ENCODE measurements at places on chromosomes 5 and 9. TPM values are rescaled to one million over a fixed set of nuclear protein-coding genes. Genes with fewer than 3 reads are reported as not detected.

GRCh38 chr5:169757016-169757415, 119.9 kb downstream of the DOCK2 start:
- no peak for DNase-seq

The SELENOP gene
- 297 TPM for total RNA-seq

- DNase-seq, result no peak
Measured at GRCh38 chr5:50749873-50750272, 83.4 kb downstream of the PARP8 start.

GRCh38 chr5:105573575-105573974, 2011.0 kb upstream of the NUDT12 start:
- no peak for DNase-seq

The PIP5K1B gene
- total RNA-seq, result 85.3 TPM

The NUTM2G gene
- not detected for total RNA-seq

- DNase-seq, result peak; percentile 53
Measured at GRCh38 chr5:135578685-135579341, at the start of gene CXCL14. TSS of gene CXCL14 (minus strand) at chr5:135578991. CDS start at chr5:135578778, 213 bp downstream.

- DNase-seq, result no peak
Measured at GRCh38 chr5:158880483-158881001, 219.2 kb downstream of the EBF1 start.

- DNase-seq, result no peak
Measured at GRCh38 chr9:7234144-7234543, 476.4 kb downstream of the KDM4C start.

GRCh38 chr5:38556599-38557307, at the start of gene LIFR:
TSS of gene LIFR (minus strand) at chr5:38556646. CDS start at chr5:38530647, 25,999 bp downstream.
- DNase-seq, result peak; percentile 93

GRCh38 chr9:34386656-34387055, 10.0 kb upstream of the MYORG start:
- DNase-seq, result no peak

- DNase-seq, result no peak
Measured at GRCh38 chr5:14175381-14175780, 32.2 kb downstream of the TRIO start.

- peak; percentile 80 for DNase-seq
Measured at GRCh38 chr9:113548221-113549041, 84.9 kb downstream of the RGS3 start.

DNA sequence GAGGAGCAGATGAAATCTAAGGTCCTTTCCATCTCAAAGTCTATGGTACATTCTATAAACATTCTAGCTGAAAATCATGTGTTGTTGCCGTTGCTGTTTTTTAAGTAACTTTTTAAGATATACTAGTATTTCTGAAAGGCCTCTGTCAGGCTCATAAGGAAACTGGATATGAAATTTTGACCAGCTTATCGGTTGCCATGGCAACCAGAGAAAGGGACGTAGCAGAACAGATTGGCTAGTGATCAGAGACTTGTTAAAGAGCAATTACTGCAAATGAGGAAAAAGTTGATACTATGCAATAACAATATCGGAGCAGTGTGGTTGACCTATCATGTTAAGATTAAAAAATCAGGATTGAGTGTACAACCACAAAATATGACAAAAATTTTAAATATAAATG, 57.0 kb upstream of the RNF180 start:
- DNase-seq, result no peak

The DEPDC1B gene
- 0.15 TPM for total RNA-seq

The LURAP1L gene
- 2.4 TPM for total RNA-seq

DNA sequence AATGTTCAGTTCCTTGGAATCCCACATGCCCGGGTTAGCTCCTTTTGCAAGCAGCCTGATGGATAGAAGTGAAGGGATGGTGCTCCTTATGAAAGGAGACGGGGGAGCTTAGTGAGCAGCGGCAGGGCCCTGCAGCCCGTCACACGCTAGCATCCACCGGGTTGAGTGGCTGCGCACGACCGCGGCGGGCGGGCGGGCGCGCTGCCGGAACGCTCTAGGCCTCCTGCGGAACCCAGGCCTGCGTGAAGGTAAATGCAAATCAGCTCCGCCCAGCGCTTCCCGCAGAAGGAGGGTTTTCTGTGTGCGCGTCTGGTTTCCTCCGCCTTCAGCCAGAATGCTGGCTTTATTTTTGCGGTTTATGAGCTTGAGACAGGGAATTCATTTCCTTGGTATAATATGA, 19.8 kb downstream of the IL12B start:
- DNase-seq, result no peak

- DNase-seq, result no peak
Measured at GRCh38 chr9:124735121-124735520, 36.0 kb downstream of the NR6A1 start.

The TMEM167A gene
- total RNA-seq, result 50.5 TPM

DNA sequence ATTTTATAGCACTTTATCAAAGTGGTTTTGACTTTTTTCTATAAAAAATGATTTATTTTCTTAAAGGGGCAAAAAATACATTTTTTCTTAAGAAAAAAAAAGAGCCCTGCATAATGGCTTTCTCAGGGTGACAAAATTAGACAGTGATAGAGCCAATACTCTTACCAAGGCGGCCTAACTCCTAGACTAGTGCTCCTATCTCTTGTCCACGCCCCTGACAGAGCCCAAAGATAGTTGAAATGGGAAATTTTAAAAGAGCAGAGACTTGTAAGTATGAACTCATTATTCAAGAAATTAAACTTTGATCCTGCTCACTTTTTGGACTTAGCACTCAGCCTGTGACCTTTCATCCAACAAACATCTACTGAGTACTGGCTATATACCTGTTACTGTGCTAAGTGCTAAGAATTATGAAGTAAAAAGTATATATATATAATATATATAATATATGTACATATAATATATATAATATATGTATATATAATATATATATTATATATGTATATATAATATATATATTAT, 1.2 kb downstream of the INVS start:
- DNase-seq, result no peak

GRCh38 chr5:99644822-99645221, 716.0 kb upstream of the CHD1 start:
- DNase-seq, result no peak

DNA sequence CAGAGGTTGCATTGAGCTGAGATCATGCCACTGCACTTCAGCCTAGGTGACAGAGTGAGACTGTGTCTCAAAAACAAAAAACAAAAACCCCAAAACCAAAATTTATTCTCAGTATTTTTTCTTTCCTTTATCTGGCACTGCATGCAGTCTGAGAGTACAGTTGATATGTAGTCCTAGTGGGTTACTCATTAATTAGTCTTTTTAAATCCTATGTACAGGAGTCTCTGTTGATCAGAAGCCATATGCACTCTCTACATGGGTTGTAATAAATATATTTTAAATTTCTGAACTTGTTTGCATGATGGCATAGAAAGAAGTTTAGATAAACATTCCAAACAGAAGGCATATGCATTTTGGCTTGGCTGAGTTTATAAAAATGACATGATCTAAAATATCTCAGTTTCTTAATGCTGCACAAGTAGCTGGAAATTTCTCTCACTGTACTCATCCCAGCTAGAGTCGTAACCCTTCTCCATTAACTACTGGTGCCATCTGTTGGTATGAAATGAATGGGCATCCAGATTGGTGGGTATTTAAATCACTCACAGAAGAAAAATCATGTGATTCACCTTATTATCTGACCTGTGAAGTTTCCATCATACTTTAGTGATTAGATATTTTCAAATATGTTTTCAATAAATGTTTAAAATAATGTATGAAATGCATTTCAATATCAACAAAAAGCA, 284.8 kb downstream of the CTNND2 start:
- DNase-seq, result no peak

The SMIM15 gene
- total RNA-seq, result 18.3 TPM

- no peak for DNase-seq
Measured at GRCh38 chr9:2727966-2728613, 10.8 kb downstream of the KCNV2 start.

GRCh38 chr9:94787266-94787665, 60.8 kb downstream of the AOPEP start:
- DNase-seq, result no peak

DNA sequence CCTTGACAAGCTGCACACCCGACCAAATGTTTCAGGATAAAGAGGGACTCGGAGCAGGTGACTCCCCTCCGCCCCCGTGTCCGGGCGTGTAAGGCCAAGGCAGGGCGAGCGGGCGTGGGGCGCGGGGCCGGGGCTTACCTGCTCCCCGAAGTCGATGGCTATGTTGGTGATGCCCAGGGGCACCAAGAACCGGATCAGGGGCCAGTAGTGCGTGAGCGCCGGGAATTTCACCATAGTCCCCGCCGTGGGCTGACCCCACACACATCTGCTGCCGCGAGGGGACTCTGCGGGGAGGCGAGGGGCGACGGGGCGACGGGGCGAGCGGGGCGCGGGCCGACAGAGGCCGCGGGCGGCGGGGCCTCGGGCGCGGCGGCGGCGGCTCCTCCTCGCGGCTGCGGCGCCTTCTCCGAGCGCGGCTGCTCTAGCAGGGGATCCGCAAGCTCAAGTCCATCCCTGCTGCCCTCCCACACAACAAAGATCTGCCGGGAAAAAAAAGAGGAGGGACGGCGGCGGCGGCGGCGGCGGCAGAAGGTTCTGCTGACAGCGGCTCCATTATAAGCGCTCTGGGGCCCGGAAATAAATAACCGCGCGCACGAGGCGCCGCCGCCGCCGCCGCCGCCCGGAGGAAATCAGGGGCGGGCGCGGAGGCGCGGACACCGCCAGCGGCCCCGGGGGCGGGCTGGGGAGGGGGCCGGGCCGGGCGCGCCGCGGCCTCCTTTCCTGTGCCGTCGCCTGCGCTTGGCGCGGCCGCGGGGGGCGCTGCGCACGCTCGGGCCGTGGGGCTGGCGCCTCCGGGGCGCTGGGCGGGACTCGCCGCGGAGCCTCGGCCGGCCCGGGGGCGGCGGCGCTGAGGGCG, at the start of gene ANKH:
Gene ANKH (minus strand): TSS at position 565 of the 856 bp plus-strand sequence. CDS start 331 bp downstream, at position 234.
- DNase-seq, result peak; percentile 94

DNA sequence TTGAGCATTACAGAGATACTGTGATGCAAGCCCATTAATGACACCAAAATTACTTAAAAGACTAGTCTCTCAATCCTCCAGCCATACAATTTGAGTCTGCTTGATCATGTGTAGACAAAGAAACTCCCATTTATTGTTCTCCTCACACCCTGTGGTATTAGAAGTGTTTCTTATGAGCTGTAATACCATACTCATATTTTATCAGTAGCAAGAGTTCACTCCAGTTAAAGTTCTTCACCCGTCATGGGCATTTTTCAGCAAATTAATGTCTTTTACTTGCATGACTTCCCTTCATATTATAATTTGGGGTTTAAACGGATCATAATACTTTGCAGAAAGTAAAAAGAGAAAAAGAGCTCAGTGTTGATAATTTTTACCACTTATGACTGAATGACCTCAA, 242.9 kb downstream of the BNC2 start:
- DNase-seq, result no peak

The THBS4 gene
- 29.5 TPM for total RNA-seq

The CAPSL gene
- not detected for total RNA-seq

- peak; percentile 22 for DNase-seq
Measured at GRCh38 chr9:93203718-93204469, 20.0 kb downstream of the WNK2 start.

GRCh38 chr9:87249029-87249428, 248.6 kb upstream of the DAPK1 start:
- DNase-seq, result no peak

DNA sequence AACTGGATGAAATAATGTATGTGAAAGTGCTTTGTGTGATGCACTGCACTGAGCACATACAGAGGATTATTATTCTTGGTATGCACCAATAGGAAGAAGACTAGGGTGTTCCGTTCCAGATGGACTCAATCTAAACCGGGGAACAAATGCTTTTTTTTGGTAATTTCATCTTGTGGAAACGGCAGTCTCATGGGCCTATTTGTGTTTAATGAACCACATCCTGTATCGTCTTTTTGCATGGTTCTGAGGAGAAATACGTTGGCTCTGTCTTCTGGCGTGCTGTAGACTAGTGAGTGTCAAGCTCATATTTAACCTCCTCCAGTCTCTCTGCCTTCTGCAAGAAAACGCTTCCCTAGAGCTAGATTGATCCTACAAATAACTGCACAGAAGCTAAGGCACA, 30.0 kb downstream of the TRIM32 start:
- no peak for DNase-seq

DNA sequence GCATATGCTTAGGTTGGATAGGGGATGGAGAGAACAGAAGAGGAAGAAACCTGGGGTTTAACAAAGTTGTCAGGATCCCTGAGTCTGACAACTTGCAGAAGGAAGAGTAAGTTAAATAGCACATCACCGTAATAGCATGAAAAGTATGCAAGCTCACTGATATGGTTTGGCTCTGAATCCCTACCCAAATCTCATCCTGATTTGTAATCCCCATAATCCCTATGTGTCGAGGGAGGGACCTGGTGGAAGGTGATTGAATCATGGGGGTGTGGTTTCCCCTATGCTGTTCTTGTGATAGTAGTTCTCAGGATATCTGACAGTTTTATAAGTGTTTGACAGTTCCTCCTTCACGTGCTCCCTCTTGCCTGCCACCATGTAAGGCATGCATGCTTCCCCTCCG, 193.3 kb downstream of the PSAT1 start:
- DNase-seq, result no peak

The OMD gene
- 4.4 TPM for total RNA-seq

DNA sequence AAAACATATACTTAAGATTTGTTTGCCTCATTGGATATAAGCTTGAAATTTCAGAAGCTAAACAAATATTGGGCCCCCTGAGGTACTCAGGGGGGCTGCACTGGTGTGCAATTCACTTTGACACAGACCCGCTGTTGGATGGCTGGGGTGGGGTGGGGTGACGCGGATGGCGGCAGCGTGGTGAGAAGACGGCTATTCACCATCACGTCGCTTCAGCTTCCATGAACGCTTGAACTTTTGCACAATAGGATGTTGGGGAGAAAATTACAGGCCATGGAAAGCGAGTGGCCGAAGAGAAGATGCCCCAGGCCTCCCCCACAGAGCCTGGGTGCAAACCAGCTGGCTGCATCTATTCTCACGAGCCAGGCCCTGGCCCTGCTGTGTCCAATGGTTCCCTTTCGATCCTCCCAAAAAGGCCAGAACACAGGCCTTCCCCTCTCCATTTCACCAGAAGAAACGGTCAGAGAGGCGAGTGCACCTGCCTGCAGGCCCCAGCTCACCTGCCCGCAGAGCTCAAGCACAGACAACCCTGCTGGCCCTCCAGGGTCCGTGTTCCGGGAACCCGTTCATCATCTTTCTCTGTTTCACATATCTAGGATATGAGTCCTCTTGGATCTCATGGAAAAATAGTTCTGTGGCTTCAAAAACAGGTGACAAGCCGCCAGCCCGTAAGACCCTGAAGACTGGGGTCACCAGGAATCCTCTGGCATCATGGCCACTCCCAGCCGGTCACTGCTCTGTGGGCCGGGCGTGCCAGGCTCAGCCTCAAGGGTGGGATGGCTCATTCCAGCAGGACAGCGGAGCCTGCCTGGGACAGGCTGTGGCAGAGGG, 46.8 kb upstream of the SARDH start:
- DNase-seq, result no peak

- no peak for DNase-seq
Measured at GRCh38 chr5:136295914-136296313, 69.4 kb downstream of the TRPC7 start.

- DNase-seq, result no peak
Measured at GRCh38 chr9:79616971-79617370, 45.2 kb downstream of the TLE4 start.
